ENCODE measurements at places on chromosomes 12 and 14.
A peak's percentile ranks its signal among the peaks of the same experiment; 100 is the strongest.

GRCh38 chr14:23321572-23322547 lies 603 bp downstream of the PABPN1 start:
- DNase-seq, result peak; percentile 70

GRCh38 chr12:26741584-26742227 lies 91.3 kb downstream of the ITPR2 start:
- DNase-seq, result no peak

- DNase-seq, result no peak
These were observed 209.5 kb upstream of the DIO3 start for GRCh38 chr14:101351769-101352168.

DNA sequence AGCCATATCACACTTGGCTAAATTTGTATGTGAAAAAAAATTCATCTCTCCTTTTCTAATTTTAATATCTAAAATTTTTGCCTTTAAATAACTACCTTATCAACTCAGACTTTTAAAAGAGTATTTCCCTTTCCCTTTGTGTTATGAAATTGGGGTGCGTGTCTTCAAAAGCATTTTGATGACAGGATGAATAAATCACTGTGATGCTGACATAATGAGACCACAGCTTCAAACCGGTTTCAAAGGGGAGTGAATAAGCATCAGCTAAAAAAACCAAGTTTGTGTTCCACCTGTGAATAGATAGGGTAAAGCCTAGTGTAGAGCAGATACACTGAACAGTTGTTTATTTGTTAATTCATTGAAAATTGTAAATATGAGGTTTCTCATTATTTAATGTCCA lies 85.0 kb downstream of the LGR5 start:
- DNase-seq, result no peak

GRCh38 chr12:128155571-128155970 lies 111.4 kb upstream of the TMEM132C start:
- DNase-seq, result no peak

DNA sequence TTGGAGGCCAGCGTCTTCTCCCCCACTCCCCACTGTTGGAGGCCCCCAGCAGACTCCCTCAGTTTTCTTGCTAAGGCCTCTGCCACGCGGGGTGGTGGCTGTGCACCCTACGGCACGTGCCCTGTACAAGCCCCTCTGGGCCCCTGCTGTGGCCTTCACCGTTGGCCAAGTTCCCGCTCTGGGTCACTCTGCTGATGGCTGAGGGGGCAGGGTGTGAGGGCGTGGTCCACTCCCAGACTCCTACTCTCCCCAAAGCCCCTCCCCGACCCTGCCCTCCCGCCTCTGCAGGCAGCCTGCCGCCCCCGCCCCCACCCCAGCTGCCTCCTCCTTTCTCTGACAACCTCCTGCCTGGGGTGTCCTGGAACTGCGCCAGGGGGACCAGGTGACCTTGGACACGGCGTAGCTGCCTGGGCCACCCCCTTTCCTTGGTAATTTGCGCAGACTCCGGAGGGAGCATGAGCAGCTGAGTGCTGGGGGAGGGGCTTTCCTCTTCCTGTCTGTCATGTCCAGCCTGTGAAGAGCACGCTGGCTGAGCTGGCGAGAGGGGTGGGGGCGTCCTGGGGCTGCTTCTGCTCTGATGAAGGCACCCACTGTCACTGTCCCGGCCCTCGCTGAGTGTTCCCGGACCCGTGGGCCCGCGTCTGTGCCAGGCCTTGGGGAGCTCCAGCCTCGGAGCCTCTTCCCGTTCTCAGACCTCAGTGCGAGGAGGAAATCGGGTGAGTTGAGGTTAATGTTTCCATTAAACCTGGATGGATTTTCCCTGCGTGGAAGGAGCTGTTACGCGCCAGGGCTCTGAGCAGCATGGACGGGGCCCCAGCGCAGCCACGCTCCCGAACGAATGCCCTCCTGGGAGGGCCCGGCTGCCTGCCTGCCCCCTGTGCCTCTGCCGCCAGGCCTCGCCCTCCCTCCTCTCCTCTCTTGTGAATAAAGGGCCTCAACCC lies 85.0 kb downstream of the KIF26A start:
- no peak for DNase-seq

DNA sequence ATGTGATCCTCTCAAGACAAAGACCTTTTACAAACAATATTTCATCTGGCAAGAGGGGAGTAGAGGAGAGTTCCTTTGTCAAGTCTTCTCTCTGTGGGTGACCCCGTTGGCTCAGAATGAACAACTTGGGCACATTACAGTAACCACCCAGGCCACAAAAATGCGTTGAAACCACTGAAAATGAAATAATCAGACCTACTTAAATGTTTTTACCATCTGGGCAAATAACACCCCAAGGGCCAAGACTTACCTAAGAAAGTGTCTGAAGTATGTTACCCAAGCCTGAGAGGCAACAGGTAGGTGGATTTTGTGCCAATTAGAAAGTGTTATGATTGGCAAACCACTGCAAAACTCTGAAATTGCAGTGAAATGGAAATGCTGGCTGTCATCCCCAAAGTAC lies 1.3 kb downstream of the TC2N start:
- peak; percentile 8 for DNase-seq

GRCh38 chr12:25480145-25480544 lies 72.9 kb downstream of the LMNTD1 start:
- DNase-seq, result no peak

DNA sequence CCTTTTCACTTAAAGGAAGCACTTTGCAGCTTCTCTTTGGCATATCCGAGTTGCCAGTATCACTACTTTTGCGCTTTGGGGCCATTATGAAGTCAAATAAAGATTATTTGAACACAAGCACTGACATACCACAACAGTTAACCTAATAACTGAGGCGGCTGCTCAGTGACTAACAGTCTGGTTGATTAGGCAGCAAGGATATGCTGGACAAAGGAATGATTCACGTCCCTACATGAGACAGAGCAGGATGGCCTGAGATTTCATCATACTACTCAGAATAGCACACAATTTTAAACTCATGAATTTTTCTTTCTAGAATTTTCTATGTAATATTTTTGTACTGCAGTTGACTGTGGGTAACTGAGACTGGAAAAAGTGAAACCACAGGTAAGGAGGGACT lies 56.9 kb upstream of the E2F7 start:
- DNase-seq, result no peak

DNA sequence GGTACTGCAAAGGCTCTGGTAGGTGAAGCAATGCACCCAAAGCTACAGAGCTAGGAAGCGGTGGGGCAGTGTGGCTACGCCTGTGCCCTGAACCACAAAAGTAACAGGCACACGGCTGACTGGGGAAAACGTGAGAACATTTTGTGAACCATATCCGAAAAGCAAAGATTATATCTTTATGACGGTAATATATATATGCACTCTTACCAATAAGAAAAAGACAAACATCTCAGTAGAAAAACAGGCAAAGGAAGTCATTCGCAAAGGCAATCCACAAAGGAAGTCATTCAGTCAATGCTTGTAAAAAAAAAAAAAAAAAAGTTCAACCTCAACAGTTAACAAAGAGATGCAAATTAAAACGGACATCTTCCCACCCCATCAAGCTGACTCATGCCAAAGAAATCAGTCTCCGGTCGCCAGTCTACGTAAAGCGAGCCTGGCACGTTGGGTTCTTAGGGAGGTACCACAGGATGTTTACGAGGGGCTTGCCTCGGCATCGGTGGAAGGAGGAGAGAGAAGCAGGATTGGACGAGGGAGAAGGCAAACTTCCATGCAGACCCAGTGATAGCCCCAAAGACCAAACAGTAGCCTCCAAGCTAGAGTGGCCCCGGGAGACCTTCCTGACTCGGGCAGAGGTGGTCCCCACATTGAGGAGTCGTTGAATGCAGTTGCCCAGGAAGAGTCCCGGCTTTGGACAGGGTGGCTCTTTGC lies 39.4 kb upstream of the PPP2R5C start:
- peak; percentile 52 for DNase-seq

- DNase-seq, result no peak
These were observed 208.1 kb downstream of the AKAP6 start for GRCh38 chr14:32537166-32537565.

DNA sequence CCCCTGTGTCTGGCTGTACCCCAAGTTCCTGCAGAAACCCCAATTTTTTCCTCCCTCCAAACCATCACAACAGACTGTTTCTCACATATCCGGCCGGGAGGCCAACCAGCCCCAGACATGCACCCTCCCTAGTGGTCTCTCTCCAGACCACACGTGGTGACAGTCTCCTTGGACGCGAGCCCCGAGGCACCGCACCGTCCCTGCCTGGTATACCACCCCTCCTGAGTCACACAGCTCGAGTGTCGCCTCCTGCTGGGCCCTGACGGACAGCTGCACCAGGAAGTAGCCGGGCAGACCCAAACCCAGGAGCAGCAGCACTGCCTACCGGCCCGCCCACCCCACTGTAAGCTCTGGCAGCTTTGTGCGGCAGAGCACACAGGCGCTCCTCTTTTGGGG lies 97.4 kb downstream of the RFLNA start:
- no peak for DNase-seq

Data from stimulated activated naive CD4-positive, alpha-beta T cell treated with Interleukin-2 at 50 U/mL for 16 hours (primary cell).